ENCODE measurements at places on chromosomes 13 and 19.

- no peak for DNase-seq
Measured at GRCh38 chr13:97310809-97311436, 88.8 kb downstream of the MBNL2 start.

DNA sequence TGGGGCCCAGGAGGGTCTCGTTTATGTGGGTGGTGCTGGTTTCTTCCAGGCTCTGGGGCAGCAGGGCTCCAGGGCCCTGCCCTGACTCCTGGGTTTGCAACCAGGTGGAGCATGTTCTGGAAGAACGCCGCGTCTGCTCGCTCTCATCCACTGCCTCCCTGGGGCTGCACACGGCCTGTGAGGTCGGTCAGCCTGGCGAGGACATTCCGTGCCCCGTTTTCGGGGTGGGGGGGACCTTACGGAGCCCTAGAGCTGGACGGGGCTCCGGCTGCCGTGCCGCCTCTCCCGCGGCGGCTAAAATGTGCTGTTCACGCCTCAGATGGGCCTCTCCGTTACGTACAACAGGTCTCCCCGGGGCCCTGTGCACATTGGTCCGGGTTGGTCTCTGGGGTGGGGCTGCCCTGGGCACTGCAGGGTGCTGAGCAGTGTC lies 3.3 kb downstream of the GNA11 start:
- peak; percentile 41 for DNase-seq

DNA sequence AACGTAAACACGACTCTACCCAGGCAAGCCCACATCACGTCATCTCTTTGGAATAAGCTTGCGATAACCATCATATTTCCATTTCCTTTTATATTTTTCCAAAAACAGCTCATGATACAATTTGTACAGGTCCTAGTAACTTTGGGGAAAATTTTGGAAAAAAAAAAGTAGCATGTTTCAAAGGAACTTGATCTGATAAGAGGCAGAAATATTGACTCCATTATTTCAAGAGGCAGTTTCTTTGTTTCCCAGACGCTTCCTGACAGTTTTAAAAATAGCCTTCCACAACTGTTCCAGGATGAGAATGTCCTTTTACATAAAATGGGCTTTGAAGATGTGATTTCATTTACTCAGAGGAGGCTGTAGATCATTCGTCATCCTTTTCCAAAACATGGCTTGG lies 23.1 kb downstream of the KLF2 start:
- no peak for DNase-seq

- DNase-seq: no peak
Measured at GRCh38 chr13:96960379-96960778, 33.9 kb downstream of the OXGR1 start.

- DNase-seq: no peak
Measured at GRCh38 chr19:39385629-39386411, 5.1 kb downstream of the PAF1 start.

- no peak for DNase-seq
Measured at GRCh38 chr19:56601375-56601774, 6.3 kb downstream of the ZNF71 start.

DNA sequence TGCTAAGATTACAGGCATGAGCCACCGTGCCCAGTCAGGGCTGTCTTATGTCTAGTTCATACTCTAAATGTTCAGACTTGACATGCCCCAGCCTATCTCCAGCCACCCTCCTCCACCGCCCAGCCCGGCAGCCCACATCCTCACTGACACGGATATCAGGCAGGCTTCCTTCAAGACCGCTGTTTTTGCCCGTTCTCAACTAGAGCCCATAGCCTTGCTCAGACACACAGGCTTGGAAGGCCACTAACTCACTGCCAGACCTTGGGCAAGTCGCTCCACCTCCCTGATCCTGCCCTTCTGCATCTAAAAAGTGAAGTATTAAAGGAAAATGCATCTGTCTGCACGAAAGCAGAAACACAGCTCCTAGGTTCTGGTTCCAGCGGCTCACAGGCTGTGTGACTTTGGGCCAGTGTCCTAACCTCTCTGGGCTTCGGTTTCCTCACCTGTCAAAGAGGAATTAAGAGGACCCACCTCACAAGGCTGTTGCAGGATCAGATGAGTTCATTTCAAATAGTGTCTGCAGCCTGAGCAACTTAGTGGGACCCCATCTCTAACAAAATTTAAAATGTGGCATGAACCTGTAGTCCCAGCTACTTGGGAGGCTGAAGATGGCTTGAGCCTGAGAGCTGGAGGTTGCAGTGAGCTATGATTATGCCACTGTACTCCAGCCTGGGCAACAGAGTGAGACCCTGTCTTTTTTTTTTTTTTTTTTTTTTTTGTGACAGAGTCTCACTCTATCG lies 14.5 kb upstream of the CERS4 start:
- DNase-seq: no peak

GRCh38 chr13:66640231-66640630 lies 589.9 kb downstream of the PCDH9 start:
- DNase-seq: no peak

DNA sequence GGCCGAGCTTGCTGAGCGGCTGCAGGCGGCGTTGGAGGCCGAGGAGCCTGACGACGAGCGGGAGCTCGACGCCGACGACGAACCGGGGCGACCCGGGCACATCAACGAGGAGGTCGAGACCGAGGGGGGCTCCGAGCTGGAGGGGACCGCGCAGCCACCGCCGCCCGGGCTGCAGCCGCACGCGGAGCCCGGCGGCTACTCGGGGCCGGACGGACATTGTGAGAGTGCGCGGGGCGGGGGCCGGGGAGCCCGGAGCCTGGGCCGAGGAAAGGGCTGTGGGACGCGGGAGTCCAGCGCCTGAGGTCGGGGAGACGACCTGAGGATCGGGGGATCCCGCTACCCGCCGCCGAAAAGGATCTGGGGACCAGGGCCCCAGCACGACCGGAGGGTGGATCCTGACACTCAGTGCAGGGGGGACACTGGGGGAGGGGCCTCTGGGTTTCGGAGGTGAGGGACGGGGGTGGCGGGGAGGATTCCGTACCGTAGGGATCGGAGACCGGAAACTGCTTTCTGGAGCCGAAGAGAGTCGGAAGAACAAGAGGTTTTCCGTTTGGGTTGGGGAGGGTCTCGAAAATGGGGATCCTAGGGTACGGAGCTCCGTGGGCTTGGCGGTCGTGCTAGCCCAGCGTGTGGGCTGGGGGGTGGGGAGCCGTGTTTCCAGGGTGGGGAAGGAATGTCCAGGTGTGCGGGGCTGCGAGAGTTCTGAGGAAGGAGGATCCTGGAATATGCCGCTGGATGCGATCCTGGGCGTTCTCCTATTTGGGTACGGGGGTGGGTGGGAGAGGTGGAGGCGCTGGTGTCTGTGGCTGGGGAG lies 616 bp downstream of the HNRNPUL1 start:
- DNase-seq: no peak

DNA sequence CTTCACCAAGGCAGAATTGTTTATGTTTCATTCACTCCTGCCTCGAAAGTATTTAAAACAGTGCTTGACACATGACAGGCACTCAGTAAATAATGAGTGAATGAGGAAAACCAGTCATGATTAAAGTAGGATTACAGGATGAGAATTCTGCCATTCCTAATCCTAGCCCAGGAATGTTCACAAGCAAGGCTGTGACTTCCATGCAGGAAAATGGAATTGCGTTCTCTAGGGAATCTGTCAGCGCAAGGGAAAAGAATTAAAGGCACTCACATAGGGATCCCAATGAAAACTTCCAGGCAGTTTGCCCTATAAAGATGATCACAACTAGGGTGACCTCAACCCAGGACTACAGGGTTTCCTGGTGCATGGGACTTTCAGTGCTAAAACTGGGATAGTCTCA lies 143.4 kb downstream of the CYSLTR2 start:
- no peak for DNase-seq

DNA sequence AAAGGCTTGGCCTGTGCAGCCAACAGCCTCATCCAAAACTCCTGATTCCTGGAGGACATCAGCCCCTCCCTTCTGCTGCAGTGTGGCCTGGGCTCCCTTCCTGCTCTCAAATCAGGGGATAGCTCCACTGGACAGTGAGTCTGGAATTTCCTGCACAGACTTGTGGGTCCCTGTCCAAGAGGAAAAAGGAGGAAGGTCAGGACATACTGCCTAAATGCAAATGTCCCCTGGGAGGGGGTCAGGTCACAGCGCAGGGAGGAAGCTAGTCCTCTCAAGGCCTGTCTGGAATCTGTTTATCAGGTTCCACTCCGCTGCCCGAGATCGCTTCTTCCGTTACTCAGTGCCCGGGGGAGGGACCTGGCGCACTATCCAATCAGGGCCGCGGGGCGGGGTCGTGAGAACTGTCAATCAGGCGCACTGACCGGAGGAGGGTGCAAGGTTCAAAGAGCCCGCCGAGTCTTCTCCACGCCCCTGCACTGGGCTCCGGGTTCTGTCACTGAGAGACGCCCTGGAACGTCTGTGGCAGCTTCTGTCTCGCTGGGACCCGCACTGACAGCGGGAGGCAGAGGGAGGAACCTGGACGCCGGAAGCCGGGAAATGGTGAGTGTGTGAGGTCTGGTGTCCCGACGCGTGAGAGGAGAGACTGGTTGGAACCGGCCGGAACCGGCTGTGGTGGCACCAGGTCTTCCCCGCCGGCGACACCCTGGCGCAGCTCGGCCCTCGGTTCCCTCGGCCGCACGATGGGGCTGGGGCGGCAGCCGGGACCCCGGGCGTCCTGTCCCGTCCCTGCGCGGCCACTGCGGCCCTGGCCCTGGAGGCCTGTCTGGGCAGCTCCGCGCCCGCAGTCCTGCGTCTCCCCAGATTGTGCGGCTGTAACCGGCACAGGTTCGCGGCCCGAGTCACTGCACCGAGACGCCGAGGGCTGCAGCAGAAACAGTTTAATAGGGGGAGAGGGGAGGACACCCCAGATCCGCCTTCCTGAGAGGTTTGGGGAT lies at the start of gene ZNF441:
TSS of gene ZNF441 (plus strand) at position 404 of the 995 bp plus-strand sequence. CDS start at position 598, 194 bp downstream.
- peak; percentile 81 for DNase-seq

GRCh38 chr19:14368011-14368513 lies 13.2 kb upstream of the ADGRE5 start:
- DNase-seq: no peak

- DNase-seq: no peak
Measured at GRCh38 chr13:99159331-99160061, 41.2 kb upstream of the UBAC2 start.

DNA sequence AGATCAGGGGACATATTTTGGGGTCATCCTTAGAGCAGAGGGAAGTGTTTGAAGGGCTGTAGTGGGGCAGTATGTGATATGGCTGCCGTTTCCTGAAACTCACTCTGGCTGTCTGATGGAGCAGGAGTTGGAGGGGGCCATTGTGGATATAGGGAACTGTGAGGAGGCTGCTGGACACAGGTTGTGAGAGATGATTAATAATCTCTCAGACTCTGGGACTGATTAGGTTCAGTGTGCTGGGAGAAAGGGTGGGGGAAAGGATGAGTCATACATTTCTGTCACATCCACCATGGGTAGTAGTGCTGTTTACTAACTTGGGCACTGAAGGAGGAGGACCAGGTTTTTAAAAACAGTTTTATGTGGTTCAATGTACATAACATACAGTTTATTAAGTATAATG lies 4.8 kb downstream of the B3GLCT start:
- DNase-seq: no peak

DNA sequence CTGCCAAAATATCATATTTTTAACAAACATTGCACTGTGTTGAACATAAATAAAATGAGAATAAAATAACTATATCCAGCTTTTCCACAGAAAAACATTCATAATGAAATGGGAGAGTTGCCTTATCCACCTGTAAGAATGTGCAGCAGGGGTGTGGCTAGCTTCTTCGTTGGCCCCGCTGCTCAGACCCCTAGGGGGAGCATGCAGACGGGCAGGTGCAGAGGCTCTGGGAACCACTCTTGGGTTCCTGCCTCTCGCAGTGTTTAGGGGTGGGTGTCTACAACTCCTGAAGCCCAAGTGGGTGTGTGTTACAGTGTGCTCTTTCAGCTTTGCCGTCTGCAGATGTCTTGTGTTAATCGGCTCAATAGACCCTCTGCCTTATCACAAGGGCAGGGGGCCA lies 121.7 kb downstream of the SLITRK5 start:
- no peak for DNase-seq

GRCh38 chr13:40496035-40496810 lies 170.2 kb downstream of the FOXO1 start:
- DNase-seq: no peak

DNA sequence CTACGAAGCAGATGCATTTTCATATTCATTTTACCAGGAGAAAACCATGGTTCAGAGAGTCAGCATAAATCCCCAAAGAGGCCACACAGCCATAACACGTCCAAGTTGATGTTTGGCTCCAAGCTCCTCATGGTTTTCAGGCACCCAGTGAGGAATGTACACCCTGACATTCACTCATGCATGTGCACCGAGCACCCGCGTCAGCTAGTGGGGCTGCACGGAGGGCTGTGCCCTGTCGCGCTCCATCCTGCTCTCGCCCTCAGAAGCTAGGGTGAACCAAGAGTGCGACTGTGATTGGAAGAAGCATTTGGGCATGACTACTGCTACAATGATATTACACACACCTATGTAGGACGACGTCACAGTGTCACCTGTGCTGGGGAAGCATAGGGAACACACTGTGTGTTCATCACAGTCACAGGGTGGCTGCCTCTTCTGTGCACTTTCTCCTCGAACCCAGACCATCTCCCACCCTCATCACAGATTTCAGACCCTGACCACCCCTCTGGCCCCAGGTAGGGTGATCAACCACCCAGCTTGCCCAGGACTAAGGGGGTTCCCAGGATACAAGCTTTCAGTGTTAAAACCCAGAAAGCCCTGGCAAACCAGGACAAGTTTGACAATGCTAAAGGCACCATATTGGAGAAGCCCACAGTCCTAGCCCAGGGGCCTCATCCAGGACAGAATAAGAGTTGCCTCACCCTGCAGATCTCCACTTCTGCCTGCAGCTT lies 148.6 kb upstream of the ZNF507 start:
- DNase-seq: no peak

DNA sequence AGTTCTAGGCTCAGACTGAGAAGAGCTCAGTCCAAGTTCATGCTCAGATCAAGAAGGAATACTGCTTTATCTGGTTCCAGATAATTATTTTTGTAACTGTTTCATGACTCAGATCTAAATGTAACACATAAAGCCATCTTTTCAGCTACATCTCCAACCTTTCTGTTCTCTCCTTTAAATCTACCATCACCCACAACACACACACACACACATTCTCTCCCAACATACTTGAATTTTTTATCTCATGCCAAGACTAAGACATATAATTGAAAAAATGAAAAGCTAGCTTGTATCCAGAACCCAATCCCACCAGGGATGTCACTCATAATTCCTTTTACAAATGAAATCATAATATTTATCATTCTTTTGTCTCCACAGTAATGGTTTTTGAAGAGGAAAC lies 7.6 kb downstream of the KATNAL1 start:
- no peak for DNase-seq

- no peak for DNase-seq
Measured at GRCh38 chr19:48152551-48152950, 17.6 kb downstream of the LIG1 start.

DNA sequence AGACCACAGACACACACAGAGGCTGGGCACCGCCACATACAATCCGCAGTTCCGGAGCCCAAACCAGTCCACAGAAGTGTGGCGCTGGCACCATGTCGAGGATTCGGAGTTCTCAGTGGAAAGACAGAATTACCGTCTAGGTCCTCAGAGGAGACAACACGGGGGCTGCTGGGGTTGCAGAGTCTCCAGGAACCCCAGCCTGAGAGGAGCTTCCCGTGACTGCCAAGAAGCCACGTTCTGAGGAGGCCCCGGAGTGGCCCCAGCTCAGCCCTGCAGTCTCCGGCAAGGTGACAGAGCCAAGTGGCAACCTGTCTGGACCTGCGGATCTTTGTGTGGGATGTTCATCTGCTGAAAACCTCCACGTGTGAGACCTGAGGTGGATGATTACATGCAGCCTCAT lies 7.3 kb upstream of the ADPRHL1 start:
- DNase-seq: no peak

- no peak for DNase-seq
Measured at GRCh38 chr13:59681636-59682311, 482.0 kb downstream of the DIAPH3 start.

- no peak for DNase-seq
Measured at GRCh38 chr19:45789035-45789786, 3.4 kb downstream of the DMWD start.
